ENCODE measurements at places on chromosomes 5 and 9. TPM values are rescaled to one million over a fixed set of nuclear protein-coding genes. Genes with fewer than 3 reads are reported as not detected.

DNA sequence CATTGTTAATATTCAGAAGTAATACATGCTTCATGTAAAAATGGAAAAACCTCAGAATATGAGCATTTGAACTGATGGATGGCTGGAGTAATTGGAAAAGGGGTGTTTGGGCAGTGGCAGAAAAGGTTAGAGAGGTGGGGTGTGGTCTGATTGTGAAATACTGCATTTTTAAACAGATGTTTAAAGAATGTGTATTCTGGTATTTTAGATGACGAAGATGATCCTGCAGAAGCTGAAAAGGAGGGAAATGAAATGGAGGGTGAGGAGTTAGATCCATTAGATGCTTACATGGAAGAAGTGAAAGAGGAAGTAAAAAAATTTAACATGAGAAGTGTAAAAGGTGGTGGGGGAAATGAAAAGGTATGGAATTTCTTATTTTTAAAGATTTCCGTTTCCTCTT, 18.8 kb downstream of the DDX46 start:
- DNase-seq, result no peak

DNA sequence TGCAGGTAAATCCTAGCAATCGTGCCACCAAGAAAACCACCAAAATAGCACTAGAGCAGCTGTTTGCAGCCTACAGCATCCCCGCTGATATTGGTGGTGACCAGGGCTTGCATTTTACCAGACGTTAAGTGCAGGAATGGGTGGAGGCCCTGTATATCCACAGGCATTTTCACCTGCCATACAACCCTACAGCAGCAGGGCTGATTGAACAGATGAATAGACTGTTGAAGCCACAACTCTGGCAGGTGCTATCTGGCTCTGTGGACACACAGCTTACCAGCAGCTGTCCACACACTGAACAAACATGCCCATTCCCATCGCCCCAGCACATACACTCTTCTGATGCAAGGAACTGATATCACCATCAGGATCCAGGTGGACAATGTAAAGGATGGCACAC, 154.5 kb upstream of the APC start:
- no peak for DNase-seq

DNA sequence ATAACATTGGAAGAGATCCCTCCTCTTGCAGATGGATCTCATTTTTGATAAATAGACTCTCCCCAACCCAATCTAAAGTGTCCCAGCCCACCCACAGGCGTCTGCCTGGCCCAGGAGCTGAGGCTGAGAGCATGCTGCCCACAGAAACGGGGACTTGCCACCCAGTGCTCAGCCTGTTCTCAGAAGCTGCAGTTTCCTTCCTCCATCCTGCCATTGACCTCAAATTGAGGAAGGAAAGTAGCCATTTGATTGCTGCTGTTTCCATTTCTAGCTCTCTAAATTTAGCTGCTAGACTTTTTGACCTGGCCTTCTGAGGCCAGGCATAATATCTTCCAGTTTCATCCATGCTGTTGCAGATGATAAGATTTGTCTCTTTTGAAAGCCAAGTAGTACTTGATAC, 31.1 kb upstream of the FRMD3 start:
- DNase-seq, result no peak

DNA sequence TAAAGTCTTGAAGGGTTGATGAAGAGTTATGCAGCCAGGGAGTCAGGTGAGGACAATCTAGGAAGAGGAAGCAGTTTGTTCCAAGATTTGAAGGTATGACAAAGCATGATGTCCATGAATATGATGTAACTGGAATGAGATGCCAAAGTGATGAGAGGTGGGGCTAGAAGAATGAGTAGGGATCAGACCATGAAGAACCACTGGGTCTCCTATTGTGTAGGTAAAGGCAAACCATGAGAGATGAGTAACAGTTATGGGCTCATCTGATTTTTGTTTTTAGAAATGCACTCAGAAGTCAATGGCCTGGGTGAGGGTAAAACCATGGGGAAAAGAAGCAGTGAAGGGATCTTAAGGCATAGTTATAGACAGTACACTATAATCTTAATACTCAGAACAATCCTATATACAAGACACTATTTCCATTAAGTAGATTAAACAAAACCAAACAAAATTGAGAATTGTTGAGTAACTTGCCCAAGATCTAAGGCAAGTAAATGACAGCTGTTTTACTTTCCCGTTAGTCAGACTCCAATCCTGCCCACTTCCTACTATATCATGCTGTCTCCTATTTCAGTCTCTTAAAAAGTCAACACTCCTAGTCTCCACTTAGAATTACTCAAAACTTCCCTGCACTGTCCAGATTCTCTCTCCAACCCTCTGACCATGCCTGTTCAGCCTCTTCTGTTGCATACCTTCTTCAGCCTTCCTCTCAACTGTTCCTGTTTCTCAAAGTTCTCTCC, 393.8 kb upstream of the MEF2C start:
- no peak for DNase-seq

- DNase-seq, result no peak
These were observed 206.1 kb downstream of the CHSY3 start for GRCh38 chr5:130110328-130110727.

Gene GDA
- not detected for polyA plus RNA-seq

Gene ENTR1
- polyA plus RNA-seq, result 13.1 TPM

Gene CMYA5
- 0.10 TPM for polyA plus RNA-seq

All from CD8-positive, alpha-beta memory T cell (primary cell).